EH (cell line): ENCODE measurements at places on chromosomes 5 and 9.

GRCh38 chr5:10162468-10162867 is 87.2 kb downstream of the ATPSCKMT start:
- DNase-seq = no peak

- DNase-seq = no peak
These were observed 38.4 kb downstream of the ZFAND5 start for GRCh38 chr9:72326641-72327040.

GRCh38 chr5:29017501-29017900 is 1979.1 kb upstream of the CDH9 start:
- DNase-seq = no peak

DNA sequence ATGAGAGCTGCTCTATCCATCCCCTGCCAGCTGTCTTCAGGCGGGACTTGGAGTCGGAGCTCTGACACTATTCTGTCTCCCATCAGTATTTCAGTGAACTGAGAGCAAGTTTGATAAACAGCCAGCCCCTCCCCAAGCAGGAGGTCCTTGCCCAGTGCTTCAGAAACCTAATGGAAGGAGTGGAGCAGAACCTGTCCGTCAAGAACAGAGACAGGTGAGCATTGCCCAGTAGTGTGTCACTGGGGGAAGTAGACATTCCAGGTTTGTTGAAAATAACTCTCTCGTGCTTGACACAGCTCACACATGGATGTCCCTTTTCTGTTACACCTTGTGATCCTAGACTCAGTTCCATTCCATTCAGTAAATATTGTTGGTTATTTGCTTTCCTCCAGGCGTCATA is 13.2 kb upstream of the TLX3 start:
- DNase-seq = no peak

- peak; percentile 41 for DNase-seq
These were observed 71.9 kb upstream of the GRHPR start for GRCh38 chr9:37350486-37351190.

DNA sequence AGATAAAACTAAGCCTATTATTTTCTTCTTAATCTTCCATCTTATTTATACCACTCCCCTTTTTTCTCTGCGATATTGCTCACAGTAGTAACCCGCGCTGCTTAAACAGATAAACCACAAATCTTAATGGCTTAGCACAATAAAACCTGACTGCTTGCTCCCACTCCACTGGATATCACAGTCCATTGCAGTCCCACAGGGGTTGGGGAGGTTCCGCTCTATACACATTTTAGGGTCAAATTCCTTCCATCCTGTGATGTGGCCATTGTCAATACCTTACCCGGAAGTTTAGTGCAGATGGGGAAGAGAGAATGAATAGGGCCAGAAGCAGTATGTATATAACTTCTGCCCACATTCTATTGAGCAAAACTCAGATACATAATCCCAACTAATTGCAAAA is 193.7 kb downstream of the RAB3C start:
- no peak for DNase-seq

DNA sequence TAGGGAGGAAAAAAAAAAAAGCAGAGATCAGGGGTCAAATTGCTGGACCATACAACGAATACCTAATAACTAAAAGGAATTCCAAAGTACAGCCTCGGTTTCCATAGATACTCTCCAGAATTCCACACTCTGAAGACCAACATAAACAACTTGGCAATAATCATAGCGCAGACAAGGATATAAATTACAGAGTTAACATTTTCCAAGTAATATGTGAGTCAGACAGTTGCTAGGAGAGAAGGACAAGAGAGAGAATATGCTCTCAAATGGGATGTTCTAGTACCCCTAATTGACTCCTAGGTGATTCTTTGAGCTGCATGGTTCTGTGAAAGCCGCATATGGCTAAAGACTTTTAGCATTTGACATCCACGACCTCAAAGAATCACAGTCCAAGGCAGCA is 165.2 kb downstream of the FRMD3 start:
- DNase-seq = peak; percentile 14
